ENCODE measurements at places on chromosomes 3 and 15. TPM values are rescaled to one million over a fixed set of nuclear protein-coding genes. Genes with fewer than 3 reads are reported as not detected.
A peak's percentile ranks its signal among the peaks of the same experiment; 100 is the strongest.

DNA sequence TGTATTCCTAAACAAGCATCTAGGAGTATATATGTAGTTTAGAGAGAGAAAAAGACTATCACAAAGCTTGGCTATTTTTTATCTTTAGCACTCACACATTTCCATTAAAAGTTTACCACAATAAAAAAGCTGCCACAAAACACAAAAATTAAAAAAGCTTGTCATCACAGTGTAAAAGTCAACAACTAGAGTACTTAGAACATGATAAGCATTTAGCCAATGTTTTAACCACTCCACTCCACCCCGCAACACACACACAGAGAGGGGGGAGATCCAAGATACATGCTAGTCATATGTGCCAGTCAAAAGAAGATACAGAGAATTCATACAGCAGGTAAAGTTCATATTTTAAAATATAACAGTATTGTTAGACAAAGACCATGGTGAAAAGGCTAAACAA, 79.7 kb downstream of the STAG1 start:
- DNase-seq, result no peak

- DNase-seq, result peak; percentile 40
These were observed 768 bp downstream of the UBXN7 start for GRCh38 chr3:196431181-196432136.

ZNF620 gene
- 2.7 TPM for total RNA-seq

CPN2 gene
- total RNA-seq, result not detected

- peak; percentile 43 for DNase-seq
These were observed 105.7 kb downstream of the PPP2R3A start for GRCh38 chr3:136070953-136071949.

GRCh38 chr3:167198949-167199600, 181.0 kb downstream of the ZBBX start:
- no peak for DNase-seq

- DNase-seq, result no peak
These were observed 605.8 kb upstream of the DPPA4 start for GRCh38 chr3:109943181-109943580.

ALS2CL gene
- total RNA-seq, result 5.4 TPM

- no peak for DNase-seq
These were observed 339.1 kb upstream of the POU1F1 start for GRCh38 chr3:87615506-87615905.
